ENCODE measurements at places on chromosomes 1 and 21.
A peak's percentile ranks its signal among the peaks of the same experiment; 100 is the strongest.

- peak; percentile 44 for DNase-seq
These were observed 44.1 kb downstream of the UCK2 start for GRCh38 chr1:165871311-165872067.

DNA sequence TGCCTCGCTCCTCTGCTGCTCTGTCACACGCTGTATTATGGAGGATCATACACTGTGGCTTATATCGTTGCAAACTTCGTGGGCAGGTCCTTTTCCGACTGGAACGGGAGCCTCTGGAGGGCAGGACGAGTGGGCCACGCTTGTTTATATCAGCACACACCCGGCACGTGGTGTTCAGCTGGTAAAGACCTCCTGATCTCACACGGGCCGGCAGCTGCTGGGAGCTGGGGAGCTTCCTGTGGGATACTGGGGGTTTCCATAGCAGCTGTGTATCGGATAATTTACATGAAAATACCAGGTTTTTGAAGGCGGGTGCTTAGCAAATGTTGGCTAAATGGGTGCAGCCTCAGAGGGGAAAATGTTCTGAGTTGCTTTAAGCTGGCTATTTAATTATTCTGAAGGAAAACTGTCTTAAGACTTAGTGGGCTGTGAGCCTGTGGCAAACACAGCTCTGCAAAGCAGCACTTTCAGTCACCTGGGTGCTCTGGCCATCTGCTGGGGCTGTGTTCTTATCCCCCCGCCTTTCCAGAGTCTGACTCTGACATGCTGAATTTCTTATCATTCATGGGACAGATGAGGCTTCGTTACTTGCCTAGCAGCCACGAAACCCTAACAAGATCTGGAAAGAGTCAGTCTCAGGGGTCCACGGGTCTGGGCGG, 103.6 kb upstream of the GCLM start:
- no peak for DNase-seq

DNA sequence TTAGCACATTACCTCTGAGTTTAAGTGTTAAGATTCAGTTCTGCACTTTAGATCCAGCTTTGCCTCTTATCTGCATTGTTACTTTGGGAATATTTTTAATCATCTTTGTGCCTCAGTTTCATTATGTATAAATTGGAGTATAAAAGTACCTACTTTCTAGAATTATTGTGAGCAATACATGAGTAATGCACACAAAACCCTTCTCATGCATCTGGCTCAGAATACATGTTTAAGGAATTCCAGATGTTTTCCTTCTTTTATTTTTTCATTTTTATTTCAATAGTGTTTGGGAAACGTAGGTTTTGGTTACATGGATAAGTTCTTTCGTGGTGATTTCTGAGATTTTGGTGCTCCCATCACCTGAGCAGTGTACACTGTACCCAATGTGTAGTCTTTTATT, 14.2 kb downstream of the C8A start:
- DNase-seq = peak; percentile 39

DNA sequence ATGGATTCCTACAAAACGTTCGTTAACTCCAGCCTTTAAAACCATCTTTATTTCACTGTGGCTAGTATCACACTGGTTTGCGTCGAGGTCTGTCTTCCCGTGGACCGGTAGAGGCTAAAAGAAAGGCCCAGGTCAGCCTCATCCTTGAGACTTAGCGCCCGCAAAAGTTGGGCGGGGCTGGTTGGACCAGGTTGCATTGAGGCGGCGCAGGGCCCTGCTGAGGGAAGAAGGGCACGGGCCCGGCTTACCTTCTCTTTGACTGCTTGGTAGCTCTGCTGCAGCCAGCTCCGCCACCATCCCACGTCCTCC, 455 bp downstream of the BSDC1 start:
- no peak for DNase-seq

DNA sequence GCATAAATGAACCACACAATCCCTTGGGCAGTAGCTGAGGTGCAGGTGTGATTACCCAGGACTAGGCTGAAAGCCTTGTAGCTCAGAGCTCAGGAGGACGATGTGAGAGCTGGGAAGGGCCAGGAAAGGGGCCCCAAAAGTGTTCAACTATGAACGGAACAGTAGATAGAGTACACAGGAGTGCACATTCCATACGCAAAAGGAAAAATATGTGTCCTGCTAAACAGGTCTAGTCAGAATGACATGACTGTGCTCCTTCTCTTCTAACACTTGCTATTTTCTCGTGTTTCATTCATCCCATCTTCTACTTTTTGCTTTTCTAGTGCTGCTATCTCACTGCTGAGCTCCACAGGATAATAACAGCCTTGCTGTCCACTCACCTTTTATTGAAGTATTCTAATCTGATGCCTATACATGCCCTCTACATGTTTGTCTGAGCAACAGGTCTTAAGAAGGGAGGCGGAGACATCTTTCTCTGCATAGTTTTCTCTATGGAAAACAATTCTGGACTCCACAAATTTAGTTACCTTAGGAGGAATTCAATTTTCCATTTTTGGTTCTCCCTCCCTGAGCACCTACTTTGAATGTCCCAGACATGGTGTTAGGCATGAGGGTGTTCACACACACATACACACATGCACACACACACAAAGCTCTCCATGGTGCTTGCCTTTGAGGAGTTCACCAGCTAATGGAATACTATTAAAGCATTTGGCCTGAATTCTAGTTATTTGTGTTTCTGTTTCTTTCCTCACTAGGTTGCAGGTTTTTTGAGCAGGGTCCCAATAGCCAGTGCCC, 3.4 kb downstream of the S100A10 start:
- no peak for DNase-seq

DNA sequence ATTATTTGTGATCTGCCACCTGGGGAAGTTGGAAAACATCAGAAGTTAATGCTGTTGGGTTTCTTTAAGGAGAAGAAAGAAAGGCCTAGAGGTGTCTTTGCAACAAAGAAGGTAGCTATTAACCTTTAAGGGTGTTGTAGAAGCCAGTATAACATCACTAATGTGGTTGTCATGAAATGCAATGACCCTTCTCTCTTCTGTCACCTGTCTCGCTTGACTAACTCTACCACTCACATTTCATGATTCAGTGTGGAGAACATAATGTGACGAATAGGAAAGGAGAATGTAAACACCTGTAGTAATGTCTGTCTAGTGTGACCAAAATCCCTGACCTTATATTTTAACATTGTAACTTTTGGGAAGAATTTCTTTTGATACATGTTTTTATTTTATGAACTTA, 211.7 kb upstream of the UBE2U start:
- no peak for DNase-seq

DNA sequence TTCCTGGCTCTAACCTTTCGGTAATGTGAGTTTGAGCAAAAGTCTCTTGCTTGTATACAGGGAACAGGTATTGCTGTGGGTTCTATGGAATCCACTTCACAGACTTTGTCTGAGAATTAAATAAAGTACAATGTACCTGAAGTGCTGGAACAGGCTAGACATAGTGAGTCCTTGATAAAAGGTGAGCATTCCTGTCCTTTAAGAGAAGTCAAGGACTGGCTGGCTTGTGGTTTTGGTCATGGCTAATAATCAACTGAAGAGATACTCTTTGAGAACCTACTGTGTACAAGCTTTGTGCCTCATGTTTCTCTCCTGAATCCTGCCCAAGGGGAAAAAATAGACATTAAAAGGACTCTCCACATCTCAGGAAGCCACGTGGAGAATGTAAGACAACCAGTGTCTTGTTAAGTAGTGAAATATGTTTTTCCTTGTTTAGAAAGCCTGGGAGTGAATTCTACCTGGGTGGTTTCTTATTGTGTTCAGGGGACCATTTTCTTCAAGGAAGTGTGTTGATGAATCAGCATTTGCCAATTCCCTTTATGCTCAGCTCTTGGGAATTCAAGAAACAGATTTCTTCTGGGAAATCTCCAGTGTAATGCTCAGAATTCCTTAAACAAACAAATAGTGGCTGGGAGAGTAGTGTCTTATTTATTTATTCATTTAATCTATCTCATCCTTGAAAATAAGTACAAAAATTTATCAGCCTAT, 55.2 kb upstream of the PLD5 start:
- no peak for DNase-seq

- DNase-seq = no peak
These were observed 62.7 kb upstream of the KAZN start for GRCh38 chr1:14535619-14536355.

GRCh38 chr1:7491818-7492173, 279.3 kb upstream of the VAMP3 start:
- no peak for DNase-seq

DNA sequence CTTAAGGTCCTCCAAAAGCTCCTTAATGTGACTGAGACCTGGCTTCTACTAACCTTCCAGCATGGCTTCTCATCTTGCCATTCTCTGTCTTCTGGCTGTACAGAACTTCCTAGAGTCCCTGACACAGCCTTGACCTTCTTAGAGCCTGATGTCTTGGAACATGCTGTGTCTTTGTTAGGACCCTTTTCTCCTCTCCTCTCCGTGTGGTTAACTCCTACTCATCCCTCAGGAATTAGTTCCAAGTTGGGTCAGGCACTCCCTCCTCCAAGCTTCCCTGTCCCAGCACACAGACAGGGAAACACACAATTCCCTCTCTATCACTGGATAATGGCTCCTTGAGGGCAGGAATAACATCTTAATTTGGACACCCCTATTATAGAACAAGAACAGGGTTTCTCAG, 275.4 kb upstream of the USP24 start:
- DNase-seq = peak; percentile 90

DNA sequence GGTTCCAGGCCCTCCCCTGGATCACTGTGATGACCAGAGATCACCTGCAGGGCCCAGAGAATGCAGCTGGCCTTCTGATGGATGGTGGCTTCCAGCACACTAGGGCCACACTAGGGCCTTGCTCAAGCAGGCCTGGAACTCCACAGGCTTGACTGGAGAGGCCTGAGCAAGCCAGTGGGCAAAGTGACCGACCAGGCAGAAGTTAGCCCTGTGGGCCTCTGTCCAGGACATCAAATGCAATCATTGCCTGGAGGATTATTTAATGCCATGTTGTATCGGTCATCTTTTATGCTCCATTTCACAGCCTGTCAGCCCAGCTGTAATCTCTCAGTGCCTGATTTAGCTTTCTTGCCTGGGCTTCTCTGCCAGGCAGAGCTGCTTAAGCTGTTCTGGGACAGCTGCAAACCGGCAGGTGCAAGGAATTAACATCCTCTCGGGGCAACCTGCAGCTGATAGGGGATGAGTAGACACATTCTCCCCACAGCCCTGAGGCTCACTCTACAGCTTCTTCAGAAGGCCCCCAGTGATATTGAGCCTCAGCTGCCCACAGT, 17.7 kb downstream of the NENF start:
- no peak for DNase-seq

DNA sequence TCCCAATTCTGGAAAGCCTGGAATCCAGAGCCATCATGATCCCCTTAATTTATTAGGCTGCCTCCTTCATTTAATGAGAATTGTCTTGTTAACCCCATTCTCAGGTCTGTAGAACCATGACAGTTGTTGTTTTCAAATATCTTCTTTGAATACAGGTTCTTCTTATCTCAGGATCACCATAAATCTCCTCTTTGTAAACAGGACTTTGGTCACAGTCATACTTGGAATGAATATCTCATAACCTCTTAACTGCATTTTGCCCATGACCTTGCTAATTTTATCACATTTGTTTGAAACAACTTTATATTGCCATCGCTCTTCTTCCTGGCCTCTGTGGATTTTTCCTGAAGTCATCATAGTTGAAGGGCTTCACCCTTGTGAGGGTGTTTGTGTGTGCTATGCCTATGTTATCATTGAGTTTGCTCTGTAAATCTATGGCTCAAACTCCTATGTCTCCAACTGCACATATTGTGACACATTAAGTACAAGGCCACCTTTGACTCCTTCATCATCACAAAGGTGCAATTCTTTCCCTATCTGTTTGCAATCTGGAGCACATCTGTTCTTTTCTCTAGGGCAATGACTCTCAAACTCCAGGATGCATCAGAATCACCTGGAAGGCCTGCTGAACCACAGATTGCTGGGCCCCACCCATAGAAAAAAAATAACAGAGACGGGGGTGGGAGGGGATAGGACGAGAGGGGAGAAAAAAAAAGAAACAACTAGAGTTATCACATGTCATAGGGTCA, 54.2 kb downstream of the FCRL5 start:
- no peak for DNase-seq

DNA sequence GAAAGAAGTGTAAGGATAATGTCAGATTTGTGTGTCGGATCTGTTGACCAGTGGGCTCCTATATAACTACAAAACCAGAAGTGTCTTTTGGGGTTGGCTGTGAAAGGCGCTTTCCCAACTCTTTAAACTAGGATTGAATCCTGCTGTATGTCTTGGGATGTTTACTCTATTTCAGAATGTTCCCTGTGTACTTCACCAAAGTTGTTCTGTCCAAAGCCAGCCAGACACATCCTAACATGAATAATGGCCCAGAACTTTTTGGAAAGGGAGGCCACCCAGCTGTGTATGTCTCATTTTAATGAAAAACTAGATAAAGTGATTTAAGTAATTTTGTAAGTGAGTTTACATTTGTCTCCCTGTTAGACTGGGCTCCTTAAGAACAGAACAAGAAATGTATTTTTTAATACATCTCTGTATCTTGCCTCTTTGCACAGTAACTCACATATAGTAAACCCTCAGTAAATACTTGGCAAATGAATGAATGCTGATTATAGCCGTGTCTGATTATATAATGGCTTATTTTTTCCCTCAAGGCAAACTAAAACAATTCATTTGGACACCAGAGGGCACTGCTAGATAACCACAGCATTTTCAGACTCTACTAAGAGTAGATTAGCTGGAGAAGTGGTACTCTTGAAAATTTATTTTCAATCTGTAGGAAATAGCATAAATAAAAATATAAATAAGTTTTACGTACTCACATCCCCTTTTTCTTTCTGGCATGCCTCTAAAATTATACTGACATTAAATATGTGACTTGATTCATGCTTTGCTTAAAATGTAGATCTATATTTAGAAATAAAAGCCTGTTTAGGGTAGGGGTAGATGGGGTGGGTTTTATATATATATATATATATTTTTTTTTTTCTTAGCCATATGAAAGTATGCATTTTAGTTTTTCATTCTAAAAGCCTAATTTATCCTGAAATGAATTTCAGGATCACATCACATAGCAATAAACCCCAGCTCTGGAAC, 23.8 kb downstream of the TSEN15 start:
- DNase-seq = peak; percentile 65

DNA sequence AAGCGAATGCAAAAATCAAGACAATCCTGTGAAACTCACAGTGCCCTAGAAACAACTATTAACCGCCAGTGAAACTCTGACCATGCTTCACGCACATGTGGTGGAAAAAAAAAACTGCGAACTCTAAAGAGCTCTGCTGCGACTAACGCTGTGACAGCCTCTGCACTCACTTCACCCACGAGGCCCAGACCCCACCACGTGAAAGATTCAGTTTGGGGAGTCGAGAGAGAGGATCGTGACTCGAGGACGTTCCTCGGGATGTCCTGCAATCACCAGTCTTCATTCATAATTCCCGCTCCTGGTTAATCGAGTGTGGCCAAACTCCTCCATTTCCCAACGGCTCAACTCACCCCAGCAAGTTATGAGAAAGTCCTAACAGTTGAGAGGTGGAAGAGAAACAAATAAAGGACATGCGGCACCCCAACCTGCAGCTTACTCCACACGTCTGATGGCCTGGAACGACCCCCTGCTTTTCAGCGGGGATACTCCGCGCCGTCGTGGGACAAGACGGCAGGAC, 1.1 kb downstream of the SERBP1 start:
- no peak for DNase-seq

- peak; percentile 80 for DNase-seq
These were observed 30.9 kb upstream of the CACYBP start for GRCh38 chr1:174968750-174969244.
